ENCODE measurements at places on chromosomes 3 and 15. TPM values are rescaled to one million over a fixed set of nuclear protein-coding genes. Genes with fewer than 3 reads are reported as not detected.
A peak's percentile ranks its signal among the peaks of the same experiment; 100 is the strongest.

DNA sequence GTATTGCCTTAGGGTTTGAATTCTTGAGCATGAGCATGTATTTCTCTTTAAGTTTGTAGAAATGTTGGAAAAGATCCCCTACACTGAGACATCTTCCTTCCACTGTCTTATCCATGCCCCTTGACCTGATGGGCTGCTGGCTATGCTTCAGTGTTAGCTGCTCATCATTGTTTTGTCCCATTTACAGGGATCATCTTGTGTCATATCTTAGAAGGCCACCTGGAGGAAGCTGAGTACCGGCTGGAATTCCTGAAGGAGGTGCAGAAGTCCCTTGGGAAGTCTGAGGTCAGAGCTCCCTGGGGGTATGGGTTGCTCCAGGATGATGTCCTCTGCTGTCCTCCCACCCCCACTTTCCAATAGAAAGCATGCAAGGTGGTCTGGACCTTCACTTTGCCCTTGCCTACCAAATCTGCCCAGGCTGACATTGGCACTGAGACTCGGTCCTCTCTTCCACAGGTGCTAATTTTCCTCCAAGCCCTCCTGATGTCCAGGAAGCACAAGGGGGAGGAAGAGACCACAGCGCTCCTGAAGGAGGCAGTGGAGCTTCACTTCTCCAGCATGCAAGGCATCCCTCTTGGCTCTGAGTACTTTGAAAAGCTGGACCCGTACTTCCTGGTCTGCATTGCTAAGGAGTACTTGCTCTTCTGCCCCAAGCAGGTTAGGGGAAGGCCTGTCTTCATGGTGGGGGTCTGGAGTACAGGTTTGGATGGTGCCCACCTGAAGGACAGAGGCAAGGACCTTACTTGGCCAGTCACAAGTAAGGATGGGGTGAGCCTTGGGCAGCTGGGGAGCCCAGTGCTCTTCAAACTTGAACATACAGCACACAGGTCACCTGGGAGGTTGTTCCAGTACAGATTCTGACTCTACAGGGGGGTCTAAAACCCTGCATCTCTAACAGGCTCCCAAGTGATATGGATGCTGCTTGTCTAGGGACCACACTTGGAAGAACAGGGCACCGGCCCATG, 17.7 kb downstream of the TTC21A start:
- peak; percentile 61 for DNase-seq

DNA sequence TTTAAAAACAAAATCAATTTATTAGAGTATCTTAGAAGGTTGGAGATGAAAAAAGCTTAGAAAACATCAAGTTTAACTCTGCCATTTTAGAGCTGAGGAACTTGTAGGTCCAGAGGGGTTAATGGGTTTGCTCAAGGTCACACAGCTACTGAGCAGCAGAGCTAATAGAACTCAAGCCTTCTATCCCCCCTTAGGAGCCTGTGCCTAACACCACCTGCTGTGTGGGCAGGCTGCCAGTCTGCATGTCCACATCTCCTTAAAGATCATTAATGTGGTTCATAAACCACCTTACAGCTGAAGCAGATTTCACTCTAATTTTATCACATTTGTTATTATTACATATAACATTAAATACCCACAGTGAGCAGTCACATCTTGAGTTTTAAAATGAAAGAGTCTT, 14.1 kb upstream of the SLC35G2 start:
- no peak for DNase-seq

TM6SF1 gene
- 4.6 TPM for total RNA-seq

GRCh38 chr3:185308126-185308754, 54.4 kb upstream of the EHHADH start:
- no peak for DNase-seq

CCNB2 gene
- 5.1 TPM for total RNA-seq

GRCh38 chr3:13808550-13808949, 71.3 kb downstream of the WNT7A start:
- no peak for DNase-seq

PLXND1 gene
- total RNA-seq = 108 TPM

GPR87 gene
- 4.1 TPM for total RNA-seq

- DNase-seq = peak; percentile 45
These were observed 256.2 kb upstream of the IL12A start for GRCh38 chr3:159732172-159733111.

- DNase-seq = no peak
These were observed 96.1 kb upstream of the SOX2 start for GRCh38 chr3:181615666-181616065.

DNA sequence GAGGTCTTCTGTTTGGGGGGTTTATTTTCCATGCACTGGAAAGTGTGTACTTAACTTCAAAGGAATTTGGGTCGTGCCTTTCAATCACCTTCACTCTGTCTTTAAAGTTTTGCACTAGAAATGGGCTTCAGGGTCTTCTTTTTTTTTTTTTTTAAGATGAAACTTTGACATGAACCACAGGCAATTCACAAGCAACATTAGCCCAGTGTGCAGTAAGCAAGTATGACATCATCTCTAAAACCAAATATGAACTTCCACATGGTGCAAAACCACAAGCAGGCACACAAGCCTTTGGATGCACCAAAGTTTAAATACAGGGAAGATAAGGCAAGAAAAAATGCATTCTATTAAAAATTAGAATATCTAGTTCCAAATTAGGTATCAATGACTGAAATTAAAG, 381.9 kb downstream of the ERC2 start:
- DNase-seq = no peak
